Activated T-cell treated with anti-CD3 and anti-CD28 coated beads for 24 hours (primary cell): ENCODE measurements at places on chromosomes 16 and 17.

DNA sequence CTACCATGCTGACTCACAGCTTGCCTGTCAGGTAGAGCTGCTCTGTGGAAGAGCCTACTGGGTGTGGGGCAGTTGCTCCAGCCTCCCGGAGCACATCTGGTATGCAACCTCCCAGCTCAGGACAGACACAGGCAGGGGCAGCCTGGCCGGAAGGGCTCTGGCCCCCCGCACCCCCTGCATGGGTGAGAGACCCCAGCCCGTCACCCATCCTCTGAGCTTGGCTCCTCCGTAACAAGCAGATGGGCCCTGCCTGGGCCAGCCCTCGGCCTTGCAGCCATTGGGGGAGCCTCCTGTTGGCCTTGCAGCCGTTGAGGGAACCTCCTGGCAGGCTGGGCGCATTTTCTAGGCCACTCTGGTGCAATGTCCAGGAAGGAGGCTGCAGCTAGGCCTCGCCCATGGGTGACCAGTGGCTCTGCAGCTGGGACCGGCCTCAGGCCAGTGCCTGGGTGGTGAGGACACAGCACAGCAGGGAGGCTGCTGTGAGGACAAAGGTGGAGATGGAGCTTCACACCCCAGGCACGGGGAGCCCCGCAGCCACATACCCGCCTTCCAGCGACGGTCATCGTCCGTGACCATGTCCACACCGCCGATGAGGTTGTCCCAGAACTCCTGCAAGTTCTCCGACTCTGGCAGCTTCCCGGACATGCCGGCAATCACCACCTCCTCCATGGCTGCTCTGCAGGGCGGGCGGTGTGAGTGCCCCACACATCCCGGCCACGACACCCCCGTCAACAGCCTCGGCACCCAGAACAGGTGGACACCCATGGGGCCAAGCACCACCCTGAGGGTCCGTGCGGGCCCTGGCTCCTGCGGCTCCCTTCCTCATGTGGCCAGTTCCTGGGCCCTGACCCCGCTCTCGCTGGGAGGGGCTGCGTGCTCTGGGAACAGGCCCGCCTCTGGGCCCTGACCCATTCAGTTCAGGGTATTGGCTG, 2.0 kb downstream of the FASN start:
- DNase-seq: no peak

GRCh38 chr17:78124081-78124835, 4.3 kb downstream of the TMC6 start:
- DNase-seq: no peak

DNA sequence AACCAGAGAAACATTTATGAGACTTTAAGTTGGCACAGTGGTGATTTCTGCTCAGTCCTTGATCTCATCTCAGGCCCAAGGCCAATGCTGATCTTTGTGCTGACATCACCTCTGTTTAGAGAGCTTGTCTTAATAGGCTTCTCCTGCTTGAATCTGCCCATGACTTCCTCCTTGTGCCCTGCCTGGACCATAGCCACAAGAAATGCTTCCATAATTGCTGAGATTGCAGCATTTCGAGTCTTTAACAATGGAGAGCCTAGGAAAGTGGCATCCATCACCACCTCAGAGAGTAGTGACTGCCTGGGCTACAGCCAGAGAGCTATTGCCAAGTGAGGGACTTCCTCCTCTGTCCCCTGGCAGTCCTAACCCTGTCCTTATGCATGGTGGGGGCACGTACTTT, 25.1 kb upstream of the MMP2 start:
- no peak for DNase-seq

DNA sequence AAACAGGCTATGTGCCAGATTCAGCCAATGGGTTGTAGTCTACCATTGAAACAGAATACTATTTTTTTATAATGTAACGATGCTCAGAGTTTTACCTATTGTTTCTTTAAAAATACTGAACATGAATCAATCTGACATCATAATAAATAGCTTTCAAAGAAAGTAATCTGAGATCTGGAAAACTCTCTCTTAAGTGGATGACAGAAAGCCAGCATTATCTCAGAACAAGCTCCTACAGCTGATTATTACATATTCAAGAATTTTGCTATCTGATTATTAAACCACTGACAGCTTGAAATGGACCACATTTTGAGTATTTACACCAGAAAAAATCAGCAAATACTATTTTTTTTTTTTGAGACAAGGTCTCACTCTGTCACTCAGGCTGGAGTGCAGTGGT, 484.2 kb upstream of the SOX9 start:
- DNase-seq: no peak

- DNase-seq: no peak
These were observed 56.6 kb downstream of the NCOR1 start for GRCh38 chr17:16158714-16159113.

GRCh38 chr16:60100371-60100770, 1366.3 kb upstream of the GOT2 start:
- DNase-seq: no peak

DNA sequence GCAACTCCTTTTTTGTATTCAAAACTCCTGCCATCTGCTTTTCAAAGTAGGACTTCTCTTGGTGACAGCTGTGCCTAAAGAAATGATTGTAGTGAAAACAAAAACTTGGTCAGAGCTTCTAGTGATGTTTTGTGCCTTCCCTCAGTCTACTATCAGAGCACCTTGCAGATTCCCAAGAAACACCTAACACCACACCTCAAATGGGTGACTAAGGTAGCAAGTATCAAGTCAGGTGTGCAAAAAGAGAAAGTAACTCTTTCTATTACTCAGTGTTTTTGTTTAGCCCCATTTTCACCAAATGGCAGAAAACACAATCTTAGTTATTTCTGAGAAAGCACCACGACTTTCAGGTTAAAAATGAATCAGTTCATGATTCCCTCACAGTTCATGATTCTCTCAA, 2.0 kb upstream of the PMFBP1 start:
- DNase-seq: no peak

GRCh38 chr16:30434852-30435251, 5.0 kb upstream of the DCTPP1 start:
- DNase-seq: peak; percentile 53

DNA sequence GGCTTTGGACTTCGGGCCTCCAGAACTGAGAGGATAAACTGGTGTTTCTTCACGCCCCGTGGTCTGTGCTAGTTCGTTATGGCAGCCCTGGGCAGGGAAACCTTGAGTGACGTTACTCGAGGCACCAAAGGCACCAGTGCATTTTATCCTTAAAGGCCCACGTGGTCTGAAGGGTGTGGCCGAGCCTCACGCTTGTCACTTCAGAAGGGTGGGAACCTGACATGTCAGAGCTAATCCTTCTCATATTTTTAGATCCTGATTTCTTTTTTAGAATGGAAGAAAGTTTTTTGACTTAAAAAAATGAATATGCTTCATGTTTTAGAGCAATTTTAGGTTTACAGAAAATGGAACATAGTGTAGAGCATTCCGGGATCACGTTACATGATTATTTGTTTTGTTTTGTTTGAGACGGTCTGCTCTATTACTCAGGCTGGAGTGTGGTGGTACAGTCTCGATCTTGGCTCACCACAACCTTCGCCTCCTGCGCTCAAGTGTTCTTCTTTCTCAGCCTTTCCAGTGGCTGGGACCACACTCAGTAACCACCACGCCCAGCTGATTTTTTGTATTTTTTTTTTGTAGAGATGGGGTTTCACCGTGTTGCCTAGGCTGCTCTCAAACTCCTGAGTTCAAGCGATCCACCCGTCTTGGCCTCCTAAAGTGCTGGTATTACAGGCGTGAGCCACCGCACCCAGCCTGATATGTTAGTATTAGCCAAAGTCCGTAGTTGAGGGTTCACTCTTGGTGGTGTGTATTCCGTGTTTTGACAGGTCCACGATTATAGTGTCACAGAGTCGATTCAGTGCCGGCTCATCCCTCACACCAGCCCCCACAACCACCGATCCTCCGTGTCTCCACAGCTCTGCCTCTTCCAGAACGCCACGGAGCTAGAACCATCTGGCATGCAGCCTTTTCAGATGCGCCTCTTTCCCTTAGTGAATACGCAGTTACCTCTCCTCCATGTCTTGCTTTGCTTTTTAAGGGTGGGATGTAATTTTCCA, 47.9 kb downstream of the RAB11FIP3 start:
- no peak for DNase-seq

GRCh38 chr16:69311533-69312387, 610 bp downstream of the VPS4A start:
- DNase-seq: peak; percentile 27

DNA sequence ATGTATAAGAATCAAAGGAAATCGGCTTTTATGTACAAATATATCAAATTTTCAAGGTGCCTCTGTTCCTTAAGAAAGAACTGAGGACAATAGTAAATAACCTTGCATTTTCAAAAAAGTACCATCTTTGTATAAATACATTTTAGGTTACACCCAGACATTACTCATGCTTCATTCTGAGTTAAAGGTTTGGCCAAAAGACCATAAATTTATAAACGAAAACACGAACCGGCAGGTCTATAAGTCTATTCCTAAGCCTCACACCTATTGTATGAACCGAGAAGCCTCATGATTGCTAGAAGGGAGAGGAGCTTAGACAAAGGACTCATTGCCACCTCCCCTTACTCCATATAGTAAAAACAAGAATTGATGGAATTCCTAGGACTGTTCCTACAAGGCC, 94.6 kb upstream of the PSMD7 start:
- DNase-seq: no peak

- no peak for DNase-seq
These were observed 20.0 kb downstream of the NUP93 start for GRCh38 chr16:56749672-56750491.

DNA sequence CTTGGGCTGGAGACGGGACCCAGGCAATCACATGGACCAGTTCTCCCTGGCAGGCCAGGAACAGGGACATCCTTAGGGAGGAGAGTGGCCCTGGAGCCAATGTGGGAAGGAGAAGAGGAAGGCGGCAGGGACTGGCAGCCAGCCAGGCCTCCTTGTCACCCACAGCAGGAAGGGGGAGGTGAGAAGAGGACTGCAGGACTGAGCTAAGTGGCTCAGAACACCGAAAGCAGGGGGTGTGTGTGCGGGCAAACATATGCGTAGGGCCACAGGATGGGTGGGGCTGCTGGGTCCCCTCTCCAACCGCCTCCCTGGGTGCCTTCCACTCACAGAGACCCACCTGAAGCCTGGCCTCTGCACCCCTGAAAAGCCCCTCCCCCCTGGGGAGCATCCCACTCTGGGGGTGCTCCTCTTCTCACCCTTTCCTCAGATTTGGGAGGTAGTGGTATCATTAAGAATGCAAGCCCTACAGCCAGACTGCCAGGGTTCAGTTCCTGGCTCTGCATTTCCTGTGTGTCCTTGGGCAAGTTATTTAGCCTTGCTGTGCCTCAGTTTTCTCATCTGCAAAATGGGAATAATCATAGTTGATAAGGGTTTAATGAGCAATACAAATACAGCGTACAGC, 8.1 kb downstream of the PNMT start:
- no peak for DNase-seq

DNA sequence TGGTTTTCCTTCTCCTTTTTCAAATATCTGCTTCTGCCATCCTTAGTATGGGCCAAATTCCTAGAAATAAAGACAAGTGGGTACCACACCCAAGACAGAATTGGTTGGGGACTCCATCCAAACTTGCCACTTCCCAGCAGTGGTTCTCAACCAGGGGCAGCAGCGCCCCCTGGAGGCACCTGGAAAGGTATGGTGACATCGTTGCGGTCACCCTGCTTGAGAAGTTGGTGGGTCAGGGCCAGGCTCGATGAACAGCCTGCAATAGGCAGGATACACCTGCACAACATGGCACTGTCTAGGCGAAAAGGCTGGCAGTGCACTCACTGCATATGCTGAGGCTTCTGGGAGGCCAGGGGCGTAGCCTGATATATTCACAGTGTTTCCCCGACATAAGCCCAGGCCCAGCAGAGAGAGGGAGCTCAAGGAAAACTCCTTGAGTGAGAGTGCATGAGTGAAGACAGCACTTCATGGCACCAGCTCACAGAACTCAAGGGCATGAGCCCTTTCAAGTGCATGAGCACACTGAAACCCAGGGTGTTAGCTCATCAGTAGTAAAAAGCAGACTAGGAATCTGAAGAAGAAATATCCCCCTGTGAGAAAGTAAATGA, 57.7 kb downstream of the CMC2 start:
- peak; percentile 11 for DNase-seq

DNA sequence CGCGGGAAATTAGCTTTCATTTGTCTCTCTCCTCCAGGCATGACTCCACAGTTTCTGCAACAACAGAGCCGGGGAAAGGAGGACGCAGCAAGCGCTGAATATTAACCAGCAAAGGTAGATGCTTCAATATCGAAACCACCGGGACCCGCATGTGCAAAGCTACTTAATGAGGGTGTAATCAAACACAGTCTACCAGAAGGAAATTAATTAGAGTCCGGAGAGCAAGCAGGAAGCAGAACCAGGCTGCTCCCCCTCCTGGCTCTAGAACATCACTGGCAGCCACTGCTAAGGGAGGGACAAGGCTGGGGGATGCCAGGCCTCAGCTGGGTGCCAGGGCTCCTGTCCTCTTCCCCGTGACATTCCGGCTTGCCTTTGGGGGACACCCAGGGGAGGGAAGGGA, 21.7 kb downstream of the LRRC75A start:
- no peak for DNase-seq

GRCh38 chr17:29586676-29587469, 2.6 kb downstream of the GIT1 start:
- no peak for DNase-seq
